A549 treated with CORT108297 at 1 μM for 4 hours (cell line): ENCODE measurements at places on chromosomes 3 and 15. TPM values are rescaled to one million over a fixed set of nuclear protein-coding genes. Genes with fewer than 3 reads are reported as not detected.

Gene TRPM1
- total RNA-seq = not detected in 5 replicates

Gene MAN2A2
- total RNA-seq = 23.0 to 31.7 TPM (median 29.1 TPM) in 5 replicates

Gene SLC7A14
- total RNA-seq = not detected in 5 replicates

Gene ADAMTS17
- 0.09 to 0.28 TPM (median 0.17 TPM) in 5 replicates for total RNA-seq

Gene MFAP1
- 24.1 to 35.2 TPM (median 25.4 TPM) in 5 replicates for total RNA-seq

Gene PARL
- 61.4 to 66.8 TPM (median 62.6 TPM) in 5 replicates for total RNA-seq

Gene CCDC80
- total RNA-seq = 30.9 to 66.0 TPM (median 50.8 TPM) in 5 replicates

Gene TEX55
- not detected in 5 replicates for total RNA-seq

Gene KY
- 0.07 to 0.21 TPM (median 0.09 TPM) in 5 replicates for total RNA-seq

Gene ASTE1
- 4.2 to 5.8 TPM (median 4.3 TPM) in 5 replicates for total RNA-seq

Gene VGLL3
- 4.2 to 11.5 TPM (median 6.8 TPM) in 5 replicates for total RNA-seq

Gene SEMA3G
- total RNA-seq = 0.09 to 0.32 TPM (median 0.17 TPM) in 5 replicates

Gene WDR76
- 11.5 to 14.3 TPM (median 12.0 TPM) in 5 replicates for total RNA-seq

Gene ARL6
- 5.4 to 6.5 TPM (median 6.1 TPM) in 5 replicates for total RNA-seq

Gene PDE12
- 13.5 to 16.6 TPM (median 14.6 TPM) in 5 replicates for total RNA-seq

Gene GOLGA6C
- 0.05 TPM in 1 of 5 replicates, not detected in the others for total RNA-seq

Gene FOXL2NB
- 0.89 to 1.6 TPM (median 1.2 TPM) in 5 replicates for total RNA-seq

Gene CEP19
- total RNA-seq = 2.7 to 3.4 TPM (median 2.9 TPM) in 5 replicates

Gene ARNT2
- 14.5 to 18.7 TPM (median 17.0 TPM) in 5 replicates for total RNA-seq

Gene CHRM5
- total RNA-seq = 0.02 TPM in 3 of 5 replicates, not detected in the others

Gene ZNF35
- 4.5 to 6.0 TPM (median 5.4 TPM) in 5 replicates for total RNA-seq

Gene GATA2
- total RNA-seq = 3.6 to 5.4 TPM (median 4.4 TPM) in 5 replicates

Gene GPR87
- 1.4 to 1.8 TPM (median 1.7 TPM) in 5 replicates for total RNA-seq

Gene TLR9
- total RNA-seq = 0.05 to 0.13 TPM in 2 of 5 replicates, not detected in the others

Gene MAP6D1
- total RNA-seq = 4.4 to 7.4 TPM (median 6.9 TPM) in 5 replicates

Gene PLCH1
- 0.95 to 1.2 TPM (median 1.0 TPM) in 5 replicates for total RNA-seq

Gene PRR20G
- 0.13 to 0.19 TPM (median 0.17 TPM) in 3 of 5 replicates, not detected in the others for total RNA-seq

Gene SCN5A
- total RNA-seq = 0.33 to 2.1 TPM (median 0.93 TPM) in 5 replicates

Gene KAT2B
- total RNA-seq = 5.0 to 7.2 TPM (median 6.0 TPM) in 5 replicates
